NCI-H510A (cell line): ENCODE measurements at places on chromosomes 5 and 9.

GRCh38 chr9:36729906-36730305 lies 157.2 kb downstream of the MELK start:
- no peak for DNase-seq

- no peak for DNase-seq
Observed at GRCh38 chr5:654071-654778, 38.9 kb downstream of the TPPP start.

DNA sequence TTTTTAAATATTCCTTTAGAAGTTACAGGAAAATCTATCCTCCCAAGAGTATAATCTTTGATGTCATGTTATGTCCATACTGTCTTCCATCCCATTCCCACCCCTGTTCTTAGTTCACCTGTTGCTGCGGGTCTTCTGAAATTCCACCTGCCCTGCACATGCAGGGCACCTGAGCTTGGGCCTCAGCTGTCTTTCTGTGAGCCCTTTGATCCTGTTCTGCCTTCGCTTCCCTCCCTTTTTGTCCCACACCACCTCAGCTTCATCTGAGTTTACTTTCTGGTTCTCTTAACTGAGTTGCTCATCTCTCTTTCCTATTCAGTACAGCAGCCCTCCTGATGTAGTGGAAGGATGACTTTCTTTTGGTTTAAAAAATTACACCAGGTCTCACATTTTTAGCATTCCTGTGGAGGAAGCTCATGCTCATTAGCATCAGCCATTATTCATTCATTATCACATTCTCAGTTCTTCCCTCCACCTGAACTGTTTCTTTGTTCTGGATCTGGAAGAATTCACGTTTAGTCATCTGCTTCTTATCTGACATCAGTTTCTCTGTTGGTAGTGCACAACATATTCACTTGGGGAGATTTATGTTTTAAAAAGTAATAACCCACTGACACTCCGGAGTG lies 211.0 kb downstream of the ADCY2 start:
- no peak for DNase-seq

- DNase-seq, result no peak
Observed at GRCh38 chr5:147050172-147050571, 171.6 kb upstream of the PPP2R2B start.

- DNase-seq, result no peak
Observed at GRCh38 chr9:125902831-125903512, 155.8 kb downstream of the PBX3 start.

GRCh38 chr9:124853605-124854143 lies 414 bp downstream of the WDR38 start:
- no peak for DNase-seq

DNA sequence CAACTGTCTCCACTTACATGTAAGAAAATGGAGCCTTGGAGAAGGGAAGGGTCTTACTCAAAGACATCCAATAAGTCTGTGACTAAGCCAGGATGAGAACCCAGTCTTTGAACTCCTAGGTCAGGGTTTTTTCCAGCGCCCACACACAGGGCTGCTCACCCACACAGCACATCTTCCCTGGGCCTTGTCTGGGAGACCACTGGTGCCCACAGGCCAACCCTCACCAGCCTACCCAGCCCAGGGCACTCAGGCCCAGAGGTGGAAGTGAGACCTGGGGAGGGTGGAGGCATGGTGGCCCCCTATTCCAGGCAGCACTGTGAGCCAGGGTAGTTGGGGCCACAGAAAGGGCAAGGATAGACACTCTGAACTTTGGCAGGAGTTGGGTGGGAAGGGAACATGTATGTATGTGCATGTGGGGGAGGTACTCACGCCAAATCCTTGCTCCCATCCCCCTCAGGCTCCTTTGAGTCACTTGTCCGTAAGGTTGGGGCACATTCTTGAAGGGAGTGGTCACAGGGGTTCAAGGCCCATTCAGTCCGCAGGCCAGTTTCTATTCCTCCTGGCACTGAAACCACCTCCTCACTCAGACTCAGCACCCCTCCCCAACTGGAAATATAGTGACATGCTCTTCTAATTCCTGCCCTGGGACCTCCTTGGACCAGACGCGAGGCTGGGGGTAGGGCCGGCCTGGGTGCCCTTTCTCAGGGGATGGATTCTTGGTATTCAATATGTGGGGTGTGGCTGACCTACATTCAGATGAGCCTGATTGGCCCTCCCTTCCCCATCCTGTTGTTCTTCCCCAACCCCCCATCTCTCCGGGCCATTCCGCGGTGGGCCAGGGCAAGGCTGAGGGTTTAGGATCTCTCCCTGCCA lies 2.9 kb upstream of the SLC4A9 start:
- no peak for DNase-seq
